ENCODE measurements at places on chromosomes 12 and 14. TPM values are rescaled to one million over a fixed set of nuclear protein-coding genes. Genes with fewer than 3 reads are reported as not detected.

The OASL gene
- total RNA-seq = 0.57 TPM

The KRT6B gene
- total RNA-seq = 0.18 TPM

The PARPBP gene
- total RNA-seq = 4.9 TPM

The MIS18BP1 gene
- total RNA-seq = 14.8 TPM

The AICDA gene
- total RNA-seq = not detected

The GZMB gene
- not detected for total RNA-seq

The LRRIQ1 gene
- 0.14 TPM for total RNA-seq

The HOTAIR gene
- 0.09 TPM for total RNA-seq

The NFATC4 gene
- total RNA-seq = 48.2 TPM

The BHLHE41 gene
- 0.43 TPM for total RNA-seq

The P2RX2 gene
- total RNA-seq = not detected

The ARHGAP9 gene
- 0.28 TPM for total RNA-seq

The KRT74 gene
- not detected for total RNA-seq

The LALBA gene
- not detected for total RNA-seq

The CEP128 gene
- total RNA-seq = 2.6 TPM

The NRIP2 gene
- not detected for total RNA-seq

The RARG gene
- total RNA-seq = 21.2 TPM

The SYNJ2BP gene
- 12.9 TPM for total RNA-seq

The USP44 gene
- total RNA-seq = 13.8 TPM

The CRACR2A gene
- total RNA-seq = 5.1 TPM

The NYNRIN gene
- total RNA-seq = 6.4 TPM

The KCNC2 gene
- not detected for total RNA-seq

The PDE3A gene
- total RNA-seq = 8.9 TPM

The SNW1 gene
- total RNA-seq = 41.7 TPM

The TOMM20L gene
- total RNA-seq = not detected

The LMNTD1 gene
- total RNA-seq = 0.37 TPM

The STON2 gene
- total RNA-seq = 0.28 TPM

The IGF1 gene
- 11.7 TPM for total RNA-seq

The TESPA1 gene
- not detected for total RNA-seq

The OTUB2 gene
- total RNA-seq = 0.85 TPM

The SAMD15 gene
- 3.1 TPM for total RNA-seq

The CLEC2D gene
- 1.4 TPM for total RNA-seq

The TAS2R42 gene
- total RNA-seq = not detected

The MMP14 gene
- total RNA-seq = 348 TPM

The TRPV4 gene
- 2.6 TPM for total RNA-seq

The KLHL33 gene
- 0.18 TPM for total RNA-seq

Data from smooth muscle cell of bladder (primary cell).